GM12865 (cell line): ENCODE measurements at places on chromosomes 7 and 10.

GRCh38 chr7:141649137-141649864 is 52.7 kb downstream of the DENND11 start:
- DNase-seq = peak; percentile 58

DNA sequence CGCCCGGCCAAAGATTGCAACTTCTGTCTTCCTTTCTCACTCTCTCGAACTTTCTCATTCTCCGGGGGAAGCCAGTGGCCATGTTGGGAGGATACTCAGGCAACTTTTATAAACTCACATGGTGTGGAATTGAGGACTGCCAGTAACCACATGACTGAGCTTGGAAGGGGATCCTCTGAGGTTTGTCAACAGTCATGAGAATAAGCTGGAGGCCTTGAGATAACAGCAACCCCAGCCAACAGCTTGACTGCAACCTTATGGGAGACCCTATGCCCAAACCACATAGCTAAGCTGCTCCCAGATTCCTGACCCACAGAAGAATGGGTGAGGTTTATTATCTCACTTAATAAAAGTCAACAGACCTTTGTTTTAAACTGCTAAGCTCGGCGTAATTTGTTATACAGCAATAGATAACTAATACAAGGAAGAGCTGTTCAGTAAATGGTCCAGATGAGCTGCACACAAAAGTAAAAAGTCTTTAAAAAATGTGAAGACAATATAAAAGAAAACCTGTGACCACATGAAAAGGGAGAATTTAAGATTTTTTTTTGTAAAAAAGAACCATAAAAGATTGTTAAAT is 9.6 kb downstream of the SYPL1 start:
- DNase-seq = no peak

- DNase-seq = no peak
Observed at GRCh38 chr7:44398953-44399574, 73.7 kb upstream of the CAMK2B start.

GRCh38 chr10:71767420-71768035 is 5.8 kb downstream of the VSIR start:
- DNase-seq = no peak

DNA sequence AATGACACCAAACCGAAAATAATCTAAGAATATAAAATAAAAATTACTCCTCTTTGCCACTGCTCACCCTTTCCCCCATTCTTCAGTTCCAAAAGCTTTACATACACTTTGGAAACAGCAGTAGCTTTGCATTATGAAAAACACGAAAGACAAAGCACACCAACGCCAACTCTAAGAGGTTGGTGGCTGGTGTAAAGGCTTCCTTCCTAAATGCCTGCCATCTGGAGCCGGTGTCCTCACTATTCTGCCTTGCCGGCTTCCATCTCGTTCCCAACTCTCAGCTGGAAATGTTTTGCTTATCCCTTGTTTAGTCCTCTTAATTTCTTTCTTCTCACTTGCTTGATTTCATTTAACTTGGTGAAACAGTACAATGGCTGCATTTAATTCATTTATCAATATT is 281.1 kb upstream of the LRRN3 start:
- DNase-seq = no peak

GRCh38 chr7:143322760-143323633 is 7.1 kb downstream of the CLCN1 start:
- DNase-seq = no peak

DNA sequence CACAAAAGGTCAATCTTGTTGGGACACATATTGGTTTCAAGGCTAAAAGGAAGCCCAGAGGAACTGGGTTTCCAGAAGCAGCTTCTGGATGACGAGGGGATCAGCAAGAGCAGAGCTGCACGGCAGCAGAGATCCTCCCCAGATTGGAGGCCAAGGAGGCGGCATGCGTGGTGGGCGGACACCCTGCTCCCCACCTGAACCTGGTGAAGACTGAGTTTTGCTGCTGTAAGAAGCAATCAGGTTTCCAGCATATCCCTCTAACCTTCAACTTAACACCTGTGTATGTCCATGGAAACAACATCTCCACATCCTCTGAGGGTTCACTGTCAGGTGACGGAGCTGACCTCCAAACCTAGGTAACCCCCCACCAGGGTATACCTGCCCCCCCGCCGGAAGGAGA is 35.1 kb downstream of the SLIT1 start:
- DNase-seq = no peak

DNA sequence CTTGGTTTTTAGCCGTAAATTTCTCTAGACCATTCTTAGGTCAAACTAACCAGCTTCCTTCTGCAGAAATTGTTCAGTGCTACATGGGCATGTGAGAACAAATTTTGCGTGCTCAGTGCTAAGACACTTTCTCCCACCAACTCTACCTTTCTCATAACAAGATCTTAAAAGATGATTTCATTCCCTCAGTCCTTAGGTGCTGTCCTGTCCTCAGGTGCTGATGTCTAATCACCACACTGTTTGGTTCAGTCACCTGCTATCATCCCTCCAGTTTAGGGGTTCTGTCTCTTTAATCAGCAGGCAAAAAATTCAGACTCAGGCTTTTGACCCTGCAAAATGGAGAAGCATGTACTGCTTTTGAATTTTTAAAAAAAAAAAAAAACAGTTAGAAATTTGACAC is 227.5 kb upstream of the YAE1 start:
- DNase-seq = no peak

DNA sequence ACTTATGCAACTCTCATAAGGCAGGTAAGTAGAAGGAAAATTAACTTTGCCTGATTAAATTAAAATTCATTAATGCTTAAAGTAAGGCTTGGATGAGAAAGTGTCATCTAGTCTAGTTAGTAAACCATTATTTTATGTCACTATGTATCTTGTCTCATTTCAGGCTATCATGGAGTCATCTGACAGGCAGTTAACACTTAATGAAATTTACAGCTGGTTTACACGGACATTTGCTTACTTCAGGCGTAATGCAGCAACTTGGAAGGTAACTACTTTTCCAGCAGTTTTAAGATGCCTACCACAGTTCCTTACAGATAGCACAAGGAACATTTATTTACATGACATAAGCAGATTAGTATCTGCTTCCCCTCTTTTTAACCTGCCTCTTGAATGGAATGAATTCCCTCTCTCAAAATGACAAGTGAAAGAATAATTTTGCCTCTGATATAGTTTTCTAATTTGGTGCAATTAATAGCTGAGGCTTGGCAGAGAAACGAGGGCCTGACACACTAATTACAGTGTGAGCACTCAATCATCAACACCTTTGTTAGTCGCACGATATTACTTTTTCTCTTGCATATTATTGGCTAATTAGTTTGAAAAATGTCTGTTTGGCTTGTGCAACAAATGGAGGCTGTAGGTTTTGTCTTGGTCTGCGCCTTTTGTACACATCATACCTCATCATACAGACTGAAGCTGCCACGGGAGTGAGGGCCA is 245.0 kb downstream of the FOXP2 start:
- no peak for DNase-seq

GRCh38 chr7:27210441-27211083 is 10.7 kb upstream of the HOXA13 start:
- DNase-seq = peak; percentile 43

GRCh38 chr10:112052166-112052565 is 131.4 kb downstream of the GPAM start:
- DNase-seq = no peak

- no peak for DNase-seq
Observed at GRCh38 chr10:74486659-74487058, 335.6 kb downstream of the ADK start.

GRCh38 chr7:157855452-157856213 is 518.8 kb downstream of the DNAJB6 start:
- no peak for DNase-seq
